ENCODE measurements at places on chromosomes 11 and 22.

- DNase-seq, result no peak
Observed at GRCh38 chr22:21915624-21916308, 36.9 kb downstream of the PPM1F start.

DNA sequence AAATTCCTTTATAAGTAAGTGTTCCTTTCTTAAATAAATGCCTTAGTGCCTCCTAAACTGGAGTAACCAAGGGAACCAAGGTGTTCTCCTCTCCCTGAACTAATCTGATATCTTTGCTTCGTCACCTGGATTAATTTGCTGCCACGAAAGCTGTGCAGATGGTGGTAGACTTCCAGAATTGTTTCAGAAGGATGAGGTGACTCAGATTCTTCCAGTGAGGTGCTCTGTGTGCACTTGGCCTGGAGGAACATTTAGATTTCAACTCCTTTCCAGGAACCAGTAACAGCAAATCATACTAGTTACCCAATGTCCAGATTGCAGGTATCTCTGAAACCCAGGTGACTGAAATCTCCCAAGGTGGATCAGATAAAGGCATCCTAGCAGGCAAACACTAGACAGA, 181.9 kb downstream of the FAT3 start:
- DNase-seq, result peak; percentile 30

DNA sequence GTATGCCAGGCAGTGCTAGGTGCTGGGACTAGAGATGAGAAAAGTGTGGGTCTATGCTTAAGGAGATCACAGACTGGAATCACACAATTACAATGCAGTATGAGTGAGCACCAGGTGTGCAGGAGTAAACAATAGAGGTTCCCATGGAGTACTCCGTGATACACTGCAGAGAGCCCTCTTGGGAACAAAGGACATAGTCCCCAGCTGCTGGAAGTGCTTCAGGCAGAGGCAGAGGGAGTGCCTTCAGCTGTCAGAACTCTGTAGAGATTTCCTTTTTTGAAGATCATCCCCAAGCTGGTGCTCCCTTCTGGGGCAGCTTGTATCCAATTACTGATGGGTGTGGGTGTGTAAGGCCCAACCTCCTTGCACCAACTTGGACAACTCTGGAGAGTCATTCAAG, 143.5 kb upstream of the PLET1 start:
- no peak for DNase-seq

DNA sequence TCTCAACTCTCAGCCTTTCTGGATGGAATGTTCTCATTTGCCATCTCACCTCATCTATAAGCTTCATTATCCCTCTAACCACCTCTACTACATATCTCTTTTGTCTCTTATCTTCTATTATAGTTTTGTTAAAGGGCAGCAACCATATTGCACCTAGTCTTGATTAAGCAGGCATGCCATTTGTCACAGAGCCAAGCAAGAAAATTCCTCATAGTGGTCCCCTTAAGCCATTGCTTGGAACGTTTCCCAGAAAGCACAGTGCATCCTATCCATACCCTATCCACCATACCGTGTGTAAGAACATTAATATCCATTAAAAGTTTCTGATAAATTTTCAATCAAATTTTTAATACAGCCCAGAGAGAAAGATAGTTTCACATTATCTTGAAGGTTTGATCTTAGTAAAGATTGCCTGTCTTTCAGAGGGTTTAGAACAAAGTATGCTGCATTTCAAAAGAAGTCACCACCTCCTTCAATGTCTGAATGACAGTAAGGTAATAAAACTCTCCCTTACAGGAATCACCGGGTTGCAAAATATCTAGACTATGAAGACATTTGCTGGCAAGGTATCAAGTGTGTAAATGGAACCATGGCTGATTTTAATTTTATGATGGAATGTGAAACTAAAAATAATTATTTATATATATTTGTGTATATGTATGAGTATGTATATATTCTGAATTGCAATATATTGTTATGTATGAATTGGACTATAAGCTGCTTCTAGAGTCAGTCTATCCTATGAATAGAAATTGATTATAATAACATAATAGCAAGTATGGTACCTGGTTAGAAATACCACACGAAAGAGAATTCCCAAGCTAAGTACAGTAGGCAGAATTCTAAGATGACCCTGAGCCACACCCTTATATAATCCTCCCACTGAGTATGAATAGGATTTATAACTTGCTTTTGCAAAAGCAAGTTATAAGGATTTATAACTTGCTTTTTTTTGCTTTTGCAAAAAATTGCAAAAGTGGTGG, 1296.3 kb downstream of the LRRC4C start:
- no peak for DNase-seq

- peak; percentile 15 for DNase-seq
Observed at GRCh38 chr11:101390539-101390938, 193.3 kb downstream of the TRPC6 start.

GRCh38 chr11:69365558-69365957, 71.6 kb downstream of the MYEOV start:
- DNase-seq, result no peak

GRCh38 chr11:6703247-6704063, 20.3 kb upstream of the MRPL17 start:
- DNase-seq, result peak; percentile 86

- DNase-seq, result no peak
Observed at GRCh38 chr11:69823641-69824265, 4.5 kb upstream of the FGF3 start.

DNA sequence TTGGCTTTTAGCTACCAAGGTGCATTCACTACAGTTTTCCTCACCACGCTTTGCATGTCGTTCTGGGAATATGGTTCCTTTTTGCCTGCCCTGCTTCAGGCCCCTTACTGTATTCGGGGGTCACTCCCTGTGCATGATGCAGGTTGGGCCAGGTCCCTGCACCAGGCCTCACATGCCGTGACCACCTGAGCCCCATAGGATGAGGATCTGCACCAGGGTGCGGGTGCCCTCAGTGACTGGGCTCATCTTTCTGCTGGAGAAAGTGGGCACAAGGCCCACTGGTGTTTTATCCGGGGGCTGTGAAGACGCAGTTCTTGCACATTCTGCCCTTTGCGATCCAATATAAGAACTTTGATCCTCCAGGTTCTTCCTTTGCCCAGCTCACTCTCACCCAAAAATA, 45.7 kb upstream of the CABP7 start:
- DNase-seq, result no peak

- peak; percentile 34 for DNase-seq
Observed at GRCh38 chr22:45162531-45162930, 1.2 kb upstream of the NUP50 start.

GRCh38 chr11:28176351-28176750, 68.2 kb downstream of the METTL15 start:
- DNase-seq, result peak; percentile 53

- DNase-seq, result peak; percentile 14
Observed at GRCh38 chr11:27875831-27876775, 175.8 kb upstream of the BDNF start.

DNA sequence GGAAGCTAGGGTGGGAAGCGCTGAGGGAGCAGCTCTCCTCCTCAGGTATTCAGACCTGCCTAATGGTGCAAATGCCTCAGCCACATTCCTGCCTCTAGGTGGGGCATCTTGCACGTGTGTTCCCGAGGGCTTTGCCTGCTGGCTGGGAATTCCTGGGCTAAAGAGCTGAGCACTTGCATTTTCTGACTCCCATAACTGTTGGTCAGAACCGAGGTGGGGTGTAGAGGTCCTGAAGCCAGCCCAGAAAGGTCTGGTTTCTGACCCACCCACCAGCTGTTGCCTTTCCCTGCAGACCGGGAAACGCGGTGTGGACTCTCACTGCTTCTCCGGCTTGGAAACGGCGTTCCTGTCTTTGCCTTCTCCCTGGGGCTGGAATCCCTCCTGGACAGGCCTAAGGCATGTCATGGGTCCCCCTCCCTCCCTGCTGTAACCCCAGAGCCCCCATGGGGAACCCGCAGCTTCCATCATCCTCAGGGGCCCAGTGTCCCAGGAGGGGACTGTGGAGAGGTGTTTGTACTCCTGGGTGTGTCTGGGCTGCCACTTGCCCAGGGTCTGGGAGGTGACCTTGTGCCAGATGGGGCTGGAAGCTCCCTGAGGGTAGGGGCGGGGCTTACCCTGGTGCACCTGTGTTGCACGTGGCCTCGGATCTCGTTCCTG, 24.0 kb upstream of the SMIM38 start:
- DNase-seq, result peak; percentile 88

GRCh38 chr11:129866311-129866710, 29.1 kb downstream of the NFRKB start:
- DNase-seq, result no peak

Measured in epithelial cell of esophagus (primary cell).